Activated T-cell treated with anti-CD3 and anti-CD28 coated beads, Interleukin-2, amount 50 U/mL, for 4 hours (primary cell): ENCODE measurements at places on chromosomes 5 and 9. TPM values are rescaled to one million over a fixed set of nuclear protein-coding genes. Genes with fewer than 3 reads are reported as not detected.

SPINK13 gene
- not detected for total RNA-seq

GPR151 gene
- not detected for total RNA-seq

PCDHAC1 gene
- total RNA-seq: not detected

MARCOL gene
- not detected for total RNA-seq

DENND1A gene
- 16.9 TPM for total RNA-seq

PCDHA12 gene
- total RNA-seq: not detected
